ENCODE measurements at places on chromosomes 11 and 22.

GRCh38 chr11:119115484-119116234, 5.7 kb upstream of the HINFP start:
- no peak for DNase-seq

DNA sequence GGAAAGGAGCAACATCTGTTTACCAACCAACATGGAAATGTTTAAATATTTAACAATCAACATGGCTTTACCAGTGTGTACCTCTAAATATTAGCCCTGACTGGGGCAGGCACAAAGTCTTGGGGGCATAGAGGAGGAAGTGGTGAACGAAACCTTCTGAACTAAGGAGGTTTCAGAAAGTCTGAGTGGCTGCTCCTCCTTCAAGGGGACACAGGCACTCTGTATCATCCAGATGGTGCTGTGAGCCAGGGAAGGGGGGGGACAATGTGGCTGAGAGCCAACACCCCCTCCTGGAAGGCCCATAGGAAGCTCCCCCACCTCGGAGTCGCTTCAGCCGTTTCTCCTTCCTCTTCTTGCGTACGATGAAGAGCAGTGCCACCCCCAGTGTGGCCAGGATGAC, 107.7 kb downstream of the CEP164 start:
- DNase-seq, result no peak

DNA sequence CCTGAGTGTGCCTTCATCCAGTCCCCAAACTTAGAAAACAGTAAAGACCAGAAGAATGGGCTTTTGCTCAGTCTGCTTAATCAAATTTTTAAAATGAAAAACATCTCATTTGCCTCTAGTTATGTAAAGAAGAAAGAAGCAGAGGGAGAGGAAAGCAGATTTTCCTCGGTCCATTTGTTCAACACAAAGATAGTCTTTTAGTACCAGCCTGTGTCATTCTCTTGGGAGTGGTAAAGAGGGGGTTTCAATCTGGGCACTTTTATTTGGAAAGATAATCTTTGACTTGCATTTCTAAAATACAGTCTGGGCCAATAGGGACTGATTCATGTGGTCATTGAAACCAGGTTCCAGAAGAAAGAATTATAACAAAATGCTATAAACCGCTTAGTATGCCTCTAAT, 29.5 kb downstream of the KREMEN1 start:
- no peak for DNase-seq

DNA sequence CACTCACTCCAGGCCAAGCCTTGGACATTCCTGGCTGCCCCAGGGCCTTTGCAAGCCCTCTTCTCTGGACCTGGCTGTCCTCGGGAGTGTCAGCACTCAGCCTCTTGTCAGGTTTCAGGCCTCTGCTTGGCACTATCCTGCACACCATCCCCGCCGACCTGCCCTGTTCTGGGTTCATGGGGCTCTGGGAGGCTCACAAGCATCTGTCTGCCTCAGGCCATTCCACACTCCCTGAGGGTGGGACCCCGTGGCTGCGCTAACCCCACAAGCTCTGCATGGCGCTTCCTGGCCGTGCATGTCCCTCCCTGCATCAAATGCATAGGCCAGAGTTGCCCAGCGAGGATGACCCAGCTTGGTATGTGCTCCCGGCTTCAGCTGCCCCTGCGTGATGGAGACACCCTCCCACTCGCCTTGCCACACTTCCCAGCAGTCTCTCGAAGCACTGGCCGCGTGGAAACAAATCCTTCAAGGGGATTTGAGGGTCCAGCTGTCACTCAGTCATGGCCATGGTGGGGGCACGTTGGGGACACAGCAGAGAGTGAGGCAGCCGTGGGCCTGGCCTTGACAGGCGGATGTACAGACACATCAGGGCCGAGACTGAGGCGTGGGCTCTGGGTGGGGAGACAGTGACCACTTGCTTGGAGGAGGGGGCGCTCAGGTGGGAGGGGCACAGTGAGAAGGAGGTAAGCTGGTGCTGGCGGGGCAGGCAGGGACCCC, 87.3 kb downstream of the KCNQ1 start:
- DNase-seq, result no peak

GRCh38 chr22:25139062-25139461, 60.6 kb upstream of the CRYBB3 start:
- DNase-seq, result no peak
